ENCODE measurements at places on chromosomes 11 and 22.

- DNase-seq, result no peak
Observed at GRCh38 chr11:125662689-125663088, 18.0 kb downstream of the ACRV1 start.

- no peak for DNase-seq
Observed at GRCh38 chr11:105738986-105739795, 129.3 kb downstream of the GRIA4 start.

DNA sequence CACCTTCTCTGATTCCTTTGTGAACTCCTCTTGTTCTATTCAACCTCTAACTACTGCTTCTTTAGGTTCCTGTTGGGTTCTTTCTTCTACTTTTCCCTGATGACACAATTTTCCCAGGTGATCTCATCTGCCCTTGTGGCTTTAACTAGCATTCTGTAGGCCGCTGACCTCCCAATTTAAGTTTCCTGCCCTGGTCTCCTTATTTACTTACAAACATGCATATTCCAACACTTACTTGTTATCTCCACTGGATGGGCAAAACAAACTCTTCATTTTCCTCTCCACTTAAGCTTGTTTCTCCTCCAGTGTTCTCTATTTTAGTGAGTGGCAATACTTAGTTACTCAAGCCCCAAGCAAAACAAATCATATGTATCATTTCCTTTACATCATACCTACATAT is 734.5 kb downstream of the METTL15 start:
- no peak for DNase-seq

DNA sequence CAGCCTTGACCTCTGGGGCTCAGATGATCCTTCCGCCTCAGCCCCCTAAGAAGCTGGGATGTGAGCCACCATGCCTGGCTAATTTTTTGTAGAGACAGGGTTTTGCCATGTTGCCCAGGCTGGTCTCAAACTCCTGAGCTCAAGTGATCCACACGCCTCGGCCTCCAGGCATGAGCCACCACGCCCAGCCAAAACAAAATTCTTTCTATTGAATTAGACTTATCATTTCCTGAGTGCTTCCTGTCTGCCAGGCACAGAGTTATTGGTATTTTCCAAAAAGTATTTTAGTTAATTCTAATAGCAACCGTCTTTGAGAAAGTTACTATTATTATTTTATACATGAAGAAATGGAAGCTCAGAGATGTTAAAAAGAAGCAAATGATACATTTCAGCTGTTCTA is 61.4 kb upstream of the LMO2 start:
- DNase-seq, result no peak

DNA sequence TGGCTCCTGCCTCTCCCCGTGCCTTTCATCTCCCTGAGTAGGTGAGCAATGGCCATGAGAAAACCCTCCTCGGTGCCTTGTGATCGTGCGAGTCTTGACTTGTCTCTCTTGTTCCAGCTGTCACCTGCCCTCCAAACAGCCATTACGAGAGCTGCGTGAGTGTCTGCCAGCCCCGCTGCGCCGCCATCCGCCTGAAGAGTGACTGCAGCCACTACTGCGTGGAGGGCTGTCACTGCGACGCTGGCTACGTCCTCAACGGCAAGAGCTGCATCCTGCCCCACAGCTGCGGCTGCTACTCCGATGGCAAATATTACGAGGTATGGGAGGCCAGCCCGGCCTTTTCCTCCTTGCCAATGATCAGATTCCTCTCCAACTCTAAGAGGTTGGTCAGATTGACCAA is 51.7 kb downstream of the TECTA start:
- DNase-seq, result no peak

- peak; percentile 48 for DNase-seq
Observed at GRCh38 chr11:133947321-133947756, 9.4 kb downstream of the IGSF9B start.

DNA sequence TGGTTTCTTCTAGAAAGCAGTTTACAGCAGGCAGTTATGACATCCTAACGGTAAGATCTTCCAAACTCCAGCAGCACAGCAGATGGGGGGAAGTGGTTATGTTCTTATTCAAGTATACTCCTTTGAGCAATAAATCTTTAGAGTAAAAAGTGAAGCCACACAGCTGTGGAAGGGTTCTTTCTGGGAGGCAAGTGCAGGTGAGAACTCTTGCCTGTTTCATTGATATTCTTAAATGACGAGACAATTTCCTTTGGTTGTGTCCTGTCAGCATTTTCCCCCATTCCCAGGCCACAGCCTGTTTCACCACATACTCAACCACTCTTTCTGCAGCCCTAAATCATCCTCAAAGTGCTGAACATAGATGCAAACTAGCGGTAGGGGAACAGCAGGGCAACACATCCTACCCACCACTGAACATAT is 207.3 kb upstream of the MTNR1B start:
- DNase-seq, result no peak

GRCh38 chr11:64971421-64972233 is at the start of gene MAJIN:
MAJIN (minus strand) TSS chr11:64972108; CDS start chr11:64959405, 12,703 bp downstream.
- DNase-seq, result no peak

GRCh38 chr11:45213316-45213665 is 66.9 kb downstream of the PRDM11 start:
- DNase-seq, result no peak

DNA sequence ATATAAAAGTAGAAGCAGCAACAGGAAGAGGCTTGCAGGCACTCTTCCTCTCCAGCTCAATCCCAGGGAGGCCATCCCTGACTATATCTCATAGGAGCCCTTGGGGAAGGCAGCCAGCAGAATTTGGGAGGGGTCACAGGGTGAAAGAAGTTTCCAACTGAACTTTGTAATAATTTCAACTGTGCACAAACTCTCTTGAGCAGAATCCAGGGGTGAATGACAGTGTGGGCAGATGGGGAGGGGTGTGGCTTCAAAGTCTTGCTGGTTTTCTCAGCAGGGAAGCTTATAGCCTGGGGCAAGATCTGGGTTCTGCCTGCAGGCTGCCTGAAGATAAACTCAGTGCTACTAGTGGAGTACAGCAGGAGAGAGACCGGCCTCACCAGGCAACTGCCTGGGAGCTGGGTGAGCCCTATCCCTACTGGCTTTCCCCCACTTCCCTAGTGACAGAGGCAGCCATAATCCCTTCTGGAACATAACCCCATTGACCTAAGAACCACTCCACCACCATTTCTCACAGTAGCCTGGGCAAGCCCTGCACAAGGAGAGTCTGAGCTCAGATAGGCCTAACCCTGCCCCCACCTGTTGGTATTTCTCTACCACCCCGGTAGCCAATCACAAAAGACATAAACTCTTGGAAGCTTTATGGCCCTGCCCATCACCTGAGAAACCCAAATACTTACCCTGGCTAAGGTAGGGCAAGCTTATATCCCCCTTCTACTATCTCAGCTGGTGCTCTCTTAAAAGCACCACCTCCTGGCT is 17.8 kb upstream of the TTC12 start:
- no peak for DNase-seq

GRCh38 chr11:44632466-44633123 is 67.1 kb downstream of the CD82 start:
- DNase-seq, result no peak

GRCh38 chr11:12130180-12130980 is 20.0 kb downstream of the MICAL2 start:
- no peak for DNase-seq

DNA sequence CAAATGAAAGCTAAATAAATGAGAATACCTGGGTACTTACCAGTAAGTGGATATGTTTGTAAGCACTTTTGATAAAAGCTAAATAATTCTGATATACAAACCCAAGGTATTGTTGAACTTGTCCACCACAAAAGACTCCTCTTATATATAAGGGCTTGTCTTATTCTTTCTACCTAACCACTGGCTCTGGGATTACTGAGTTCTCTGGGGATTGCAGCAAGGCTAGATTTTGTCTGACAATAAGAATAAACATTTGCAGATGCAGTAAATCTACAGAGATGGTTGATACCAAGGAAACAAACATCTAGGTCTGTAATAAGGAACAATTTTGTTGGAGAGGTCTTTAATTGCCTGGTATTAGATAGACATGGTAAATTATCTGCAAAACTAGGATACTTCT is at the start of gene OR51A4:
Gene OR51A4 (minus strand): TSS at position 101 of the 400 bp plus-strand sequence. CDS start 505 bp downstream, outside the sequence.
- DNase-seq, result no peak

DNA sequence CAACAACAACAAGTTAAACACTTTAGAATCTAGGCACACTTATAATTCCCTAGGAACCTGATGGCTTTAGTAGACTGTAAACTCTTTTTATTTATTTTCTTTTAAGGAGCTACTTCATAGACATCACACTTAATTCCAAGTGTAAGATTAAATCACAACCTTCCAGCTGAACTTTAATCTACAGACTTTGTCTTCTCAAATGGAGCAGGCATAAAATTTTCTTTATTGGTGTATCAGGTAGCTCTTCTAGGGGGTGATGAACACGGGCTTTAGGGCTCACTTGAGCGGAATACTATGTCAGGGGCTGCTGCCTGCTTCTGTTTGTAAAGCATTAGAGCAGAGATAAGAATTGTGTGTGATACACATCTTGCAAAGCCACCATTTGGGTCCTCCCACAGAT is 525.8 kb upstream of the FAT3 start:
- no peak for DNase-seq

- no peak for DNase-seq
Observed at GRCh38 chr11:45730014-45730413, 64.6 kb upstream of the CHST1 start.

- DNase-seq, result no peak
Observed at GRCh38 chr11:117366248-117366647, 38.6 kb downstream of the CEP164 start.

GRCh38 chr11:132680584-132680983 is 851.7 kb downstream of the OPCML start:
- DNase-seq, result no peak

- no peak for DNase-seq
Observed at GRCh38 chr11:76277298-76278175, 71.2 kb upstream of the WNT11 start.

DNA sequence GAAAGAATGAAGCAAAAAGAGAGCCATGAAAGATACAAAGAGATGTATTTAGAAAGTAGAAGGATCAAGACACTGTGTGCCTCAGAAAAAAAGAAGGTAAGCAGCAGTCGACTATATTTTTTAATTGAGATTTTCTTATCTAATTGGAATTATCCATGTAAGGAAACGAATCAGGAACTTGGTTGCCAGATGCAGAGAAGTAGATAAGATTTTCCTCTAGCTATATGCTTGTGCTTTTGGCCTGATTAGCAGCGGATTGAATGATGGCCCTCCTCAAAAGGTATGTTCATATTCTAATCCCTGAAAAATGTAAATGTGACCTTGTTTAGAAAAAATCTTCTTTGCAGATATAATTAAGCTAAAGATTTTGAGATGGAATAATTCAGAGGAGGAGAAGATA is 43.9 kb upstream of the CARD18 start:
- no peak for DNase-seq

DNA sequence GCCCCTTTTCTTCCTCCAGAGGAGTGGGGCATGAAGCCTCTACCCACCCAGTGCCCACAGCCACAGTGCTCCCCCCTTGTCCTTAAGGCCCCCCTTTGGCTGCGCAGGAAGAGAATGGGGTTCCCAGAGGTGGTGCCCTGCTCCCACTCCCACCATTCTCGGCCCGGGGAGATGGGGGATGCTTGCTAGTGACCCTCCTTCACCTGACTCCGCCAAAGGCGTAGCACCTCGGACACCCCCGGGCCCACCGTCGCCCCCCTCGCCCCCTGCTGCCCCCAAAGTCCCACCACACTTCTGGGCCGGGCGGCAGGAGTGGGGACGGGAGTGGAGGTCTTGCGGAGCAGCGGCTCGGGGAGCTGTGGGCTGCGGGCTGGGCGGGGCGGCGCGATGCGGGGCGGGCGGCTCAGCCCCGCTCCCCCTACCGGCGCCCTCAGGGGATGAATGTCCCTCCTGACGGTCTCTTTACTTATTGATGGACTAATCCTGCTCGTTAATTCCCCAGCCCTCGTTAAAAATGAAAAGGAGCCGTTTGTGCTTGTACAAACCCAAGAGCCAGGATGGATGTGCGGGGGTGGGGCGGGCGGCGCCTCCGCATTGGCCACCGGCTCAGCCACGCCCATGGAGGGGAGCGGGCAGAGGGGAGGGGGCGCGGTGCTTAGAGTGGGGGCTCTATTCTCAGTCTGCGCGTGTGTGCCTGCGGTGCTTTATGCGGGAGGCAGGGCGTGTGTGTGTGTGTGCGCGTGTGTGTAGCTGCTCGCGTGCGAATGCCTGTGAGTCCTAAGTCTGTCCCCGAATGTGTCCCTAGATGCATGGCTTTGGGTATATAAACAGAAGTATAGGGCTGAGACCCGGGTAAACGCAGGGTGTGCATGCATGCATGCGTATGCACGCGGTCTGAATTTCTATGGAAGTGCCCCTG is 25.6 kb downstream of the SYT7 start:
- DNase-seq, result no peak

- no peak for DNase-seq
Observed at GRCh38 chr11:119409731-119410130, 13.2 kb downstream of the THY1 start.

DNA sequence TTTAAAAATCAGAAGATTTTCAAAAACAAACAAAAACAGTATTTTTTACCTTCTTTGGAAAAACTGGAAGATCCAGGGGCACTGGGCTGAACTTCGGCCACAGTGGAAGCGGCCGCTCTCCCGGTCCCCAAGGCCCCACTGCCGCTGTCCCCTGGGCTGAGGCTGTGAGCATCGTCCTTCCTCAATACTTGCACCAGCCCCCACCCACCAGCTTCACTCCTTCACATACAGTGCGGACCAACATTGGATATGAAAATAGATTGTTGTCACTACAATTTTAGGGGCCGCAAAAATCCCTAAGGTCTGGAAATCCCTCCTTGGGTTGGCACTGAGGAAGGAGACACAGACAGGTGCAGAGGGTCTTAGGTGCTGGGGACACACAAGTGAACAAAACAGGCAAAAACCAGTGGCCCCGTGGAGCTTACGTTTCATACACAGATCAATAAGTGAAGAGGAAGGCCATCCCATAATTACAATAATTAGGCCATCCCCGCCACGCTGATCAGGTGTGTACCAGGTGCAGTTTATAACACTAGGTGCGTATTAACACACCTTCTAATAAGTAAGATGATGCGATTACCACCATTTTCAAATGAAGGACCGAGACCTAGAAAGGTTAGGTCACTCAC is 28.2 kb upstream of the SLC22A12 start:
- no peak for DNase-seq

GRCh38 chr11:125227151-125227550 is 62.6 kb downstream of the PKNOX2 start:
- DNase-seq, result no peak

DNA sequence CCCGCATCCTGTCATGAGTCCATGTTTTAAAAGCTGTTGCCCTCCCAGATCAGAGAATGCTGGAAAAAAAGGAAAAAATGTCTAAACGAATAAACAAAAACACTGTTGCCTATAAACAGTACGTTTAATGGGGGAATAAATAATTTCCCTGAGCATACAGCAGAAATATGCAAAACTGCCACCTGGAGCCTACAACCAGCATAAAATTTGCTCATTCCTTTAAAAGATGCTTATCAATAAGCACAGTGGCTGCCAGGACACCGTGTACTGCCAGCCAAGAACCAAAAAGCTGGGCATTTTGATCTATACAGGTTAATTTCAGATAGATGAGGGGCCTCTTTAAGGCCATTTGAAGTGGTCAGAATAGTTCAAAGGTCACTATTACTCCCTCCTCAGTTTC is 5.7 kb upstream of the CPT1A start:
- no peak for DNase-seq

- no peak for DNase-seq
Observed at GRCh38 chr11:131851964-131852755, 481.7 kb downstream of the NTM start.
